ENCODE measurements at places on chromosomes 2 and 18.

DNA sequence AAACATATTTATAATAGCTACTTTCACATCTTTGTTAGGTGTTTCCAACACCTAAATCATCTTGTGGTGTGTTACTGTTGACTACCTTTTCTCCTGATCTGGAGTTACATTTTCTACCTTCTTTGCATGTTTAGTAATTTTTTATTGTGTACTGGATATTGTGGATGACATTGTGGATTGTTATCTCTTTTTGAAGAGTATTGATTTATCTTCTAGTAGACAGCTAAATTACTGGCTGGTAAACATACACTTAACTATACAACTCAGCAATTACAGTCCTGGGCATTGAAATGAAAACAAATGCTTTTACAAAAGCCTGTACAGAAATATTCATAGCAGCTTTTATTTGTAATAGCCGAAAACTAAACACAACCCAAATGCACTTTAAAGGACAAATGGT is 150.8 kb downstream of the PTRHD1 start:
- DNase-seq, result no peak

DNA sequence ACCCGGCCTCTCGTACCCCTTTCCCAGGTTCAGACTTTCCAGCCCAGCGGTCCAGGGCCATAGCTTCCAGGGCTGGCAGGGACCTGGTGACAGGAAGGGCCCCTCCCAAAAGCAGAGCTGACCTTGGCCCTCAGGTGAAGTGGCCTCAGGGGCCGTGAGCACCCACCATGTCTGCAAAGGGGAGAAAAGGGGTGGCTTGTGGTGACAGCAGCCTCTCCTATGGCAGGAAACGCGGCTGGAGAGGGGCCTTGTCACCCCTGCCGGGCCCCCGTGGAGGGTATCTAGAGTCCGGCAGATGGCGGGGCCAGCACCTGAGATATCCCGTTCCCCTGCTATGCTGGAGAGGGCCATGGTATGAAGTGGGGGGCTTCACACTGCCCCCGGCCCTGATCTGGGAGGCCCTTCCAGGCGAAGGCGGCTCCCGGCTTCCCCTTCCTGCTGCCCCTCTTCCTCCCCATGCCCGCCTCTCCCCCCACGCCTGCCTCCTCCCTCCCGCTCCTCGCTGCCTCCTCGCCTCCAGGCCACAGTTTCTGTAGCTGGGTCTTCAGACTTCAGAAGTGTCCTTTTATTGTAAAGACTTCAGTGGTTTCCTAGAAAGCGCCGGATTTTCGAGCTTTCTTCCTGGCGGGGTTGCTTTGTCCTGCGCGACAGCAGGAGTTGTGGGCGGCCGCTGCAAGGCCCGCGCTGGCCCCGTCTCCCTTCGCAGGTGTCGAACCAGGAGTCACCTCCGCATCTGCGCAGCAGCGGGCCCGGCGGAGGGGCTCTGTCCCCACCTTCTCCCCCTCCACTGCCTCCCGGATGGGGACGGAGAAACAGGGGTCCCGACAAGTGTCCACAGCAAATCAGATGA is 240.5 kb upstream of the MYT1L start:
- DNase-seq, result no peak

- DNase-seq, result no peak
These were observed 23.6 kb downstream of the SUCLG1 start for GRCh38 chr2:84435345-84436025.

- no peak for DNase-seq
These were observed 112.0 kb upstream of the PKDCC start for GRCh38 chr2:41935825-41936224.

GRCh38 chr2:47724221-47724981 is 58.5 kb upstream of the MSH6 start:
- no peak for DNase-seq

DNA sequence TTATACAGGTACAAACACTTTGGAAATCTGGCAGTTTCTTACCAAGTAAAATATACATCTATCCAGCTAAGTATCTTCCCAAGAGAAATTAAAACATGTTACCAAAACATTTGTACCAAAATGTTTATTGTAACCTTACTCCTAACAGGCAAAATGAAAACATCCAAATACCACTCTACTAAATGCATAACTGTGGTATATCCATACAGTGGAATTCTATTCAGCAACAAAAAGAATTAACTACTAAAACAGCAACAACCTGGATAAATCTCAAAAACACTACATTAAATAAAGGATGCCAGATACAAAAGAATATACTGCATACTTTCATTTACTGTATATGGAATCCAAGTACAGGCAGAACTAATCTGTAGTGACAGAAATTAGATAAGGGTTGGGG is 51.1 kb downstream of the TLK1 start:
- no peak for DNase-seq

GRCh38 chr2:38835015-38835601 is 40.6 kb downstream of the DHX57 start:
- no peak for DNase-seq

Measured in activated CD4-positive, alpha-beta T cell treated with anti-CD3 and anti-CD28 coated beads, Interleukin-2, amount 50 U/mL, for 24 hours (primary cell).